ENCODE measurements at places on chromosomes 16 and 17.
A peak's percentile ranks its signal among the peaks of the same experiment; 100 is the strongest.

DNA sequence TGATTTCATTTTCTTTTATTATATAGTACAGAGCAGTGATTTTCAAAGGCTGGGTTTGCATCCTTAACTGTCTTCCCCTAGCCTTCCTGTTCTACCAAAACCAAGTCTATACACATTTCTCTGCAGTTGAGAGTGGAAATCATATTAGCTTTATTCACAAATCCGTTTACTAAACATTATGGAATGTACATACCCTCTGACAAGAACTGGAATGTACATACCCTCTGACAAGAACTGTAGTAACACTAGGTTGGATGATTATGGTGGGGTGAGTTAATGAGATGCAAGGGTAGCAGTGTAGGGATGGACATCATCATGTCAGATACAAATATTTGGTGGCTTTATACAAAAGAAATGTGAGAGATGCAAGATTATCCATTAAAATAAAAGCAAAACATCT is 154.8 kb downstream of the CYB561 start:
- no peak for DNase-seq

GRCh38 chr17:44780845-44781480 is 22.2 kb downstream of the ADAM11 start:
- no peak for DNase-seq

DNA sequence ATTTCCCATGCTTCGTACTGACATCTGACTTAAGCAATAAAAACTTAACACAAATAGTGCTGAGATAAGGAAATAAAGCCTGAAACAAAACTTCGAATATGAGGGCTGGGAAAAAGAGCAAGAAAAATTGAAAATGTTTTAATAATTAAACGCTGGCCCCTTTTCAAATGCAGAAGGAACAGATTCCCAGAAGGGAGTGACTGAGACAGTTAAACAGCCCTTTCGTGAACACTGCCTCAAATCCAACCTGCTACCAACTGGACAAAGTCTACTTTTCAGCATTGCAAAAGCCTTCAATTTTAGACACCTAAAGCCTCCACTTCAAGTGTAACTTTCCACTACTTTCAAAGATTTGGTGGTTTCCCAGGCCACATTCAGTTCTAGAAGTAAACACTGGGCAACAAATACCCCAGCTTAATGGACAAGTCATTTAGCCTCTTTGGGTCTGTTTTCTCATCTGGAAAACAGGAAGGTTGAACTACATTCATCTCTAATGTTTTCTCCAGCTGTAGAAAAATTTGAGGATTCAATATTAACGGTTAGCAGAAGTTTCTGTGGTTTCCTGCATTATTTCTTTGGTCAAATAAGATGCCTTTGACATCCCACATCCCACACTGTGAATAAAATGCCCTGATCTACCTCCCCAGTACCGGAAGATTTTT is 11.8 kb downstream of the RFFL start:
- no peak for DNase-seq

- peak; percentile 69 for DNase-seq
Measured at GRCh38 chr16:23148513-23149266, 562 bp downstream of the USP31 start.

DNA sequence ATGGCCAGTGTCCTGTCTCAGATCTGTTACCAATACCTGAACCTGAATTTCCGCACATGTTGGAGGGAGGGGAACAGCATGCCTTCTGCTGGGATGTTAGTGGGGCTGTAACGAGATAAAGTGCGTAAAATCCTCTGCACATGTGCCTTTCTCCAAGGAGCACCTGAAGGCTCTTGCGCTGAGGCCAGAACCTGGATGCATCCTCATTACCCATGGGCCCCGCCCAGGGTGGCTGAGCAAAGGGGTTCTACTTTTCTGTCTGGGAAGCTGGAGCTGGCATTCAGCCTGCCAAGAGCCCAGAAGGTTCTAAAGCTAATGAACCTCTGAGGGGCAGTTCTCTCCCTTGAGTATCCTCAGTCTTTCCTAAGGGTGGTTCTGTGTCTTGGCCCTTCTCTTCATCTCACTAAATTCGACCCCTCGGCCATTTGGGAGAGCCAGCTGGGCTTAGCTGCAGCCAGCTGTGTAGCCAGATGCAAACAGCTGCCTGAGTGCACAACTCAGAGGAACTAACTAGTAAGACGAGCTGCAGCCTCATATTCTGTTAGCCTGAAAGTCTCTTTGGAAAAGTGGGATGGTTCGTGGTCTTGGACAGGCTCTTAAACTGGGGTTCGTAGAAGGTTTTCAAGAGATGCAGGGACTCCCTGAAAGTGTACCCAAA is 2.5 kb downstream of the ITGA3 start:
- no peak for DNase-seq

Data from activated naive CD8-positive, alpha-beta T cell treated with anti-CD3 and anti-CD28 coated beads, Interleukin-2, amount 10 ng/mL, durations not matched to agents 7 days and 5 days (primary cell).